ENCODE measurements at places on chromosomes 5 and 9. TPM values are rescaled to one million over a fixed set of nuclear protein-coding genes. Genes with fewer than 3 reads are reported as not detected.

The C9 gene
- 0.16 TPM for total RNA-seq

The SV2C gene
- 0.56 TPM for total RNA-seq

The SPINK13 gene
- not detected for total RNA-seq

The SOHLH1 gene
- total RNA-seq: 32.7 TPM

GRCh38 chr9:133160742-133161546, 2.8 kb downstream of the GBGT1 start:
- no peak overlapping the region for H3K4me3 ChIP-seq
- peak; percentile 79 for DNase-seq
- H3K36me3 ChIP-seq: no peaks in the 10 kb centered on the region
- no peaks in the 10 kb centered on the region for H3K4me1 ChIP-seq
- no peak overlapping the region for H3K27ac ChIP-seq

GRCh38 chr5:127875235-127876021, 172.2 kb downstream of the CCDC192 start:
- no peaks in the 10 kb centered on the region for H3K36me3 ChIP-seq
- H3K4me1 ChIP-seq: peaks cover 7% of the 10 kb centered on the region
- H3K27me3 ChIP-seq: no peaks in the 10 kb centered on the region
- DNase-seq: peak; percentile 16
- H3K27ac ChIP-seq: no peak overlapping the region
- no peak overlapping the region for H3K4me3 ChIP-seq

GRCh38 chr9:8863886-8864544, 1064.4 kb upstream of the DMAC1 start:
- DNase-seq: no peak
- no peak overlapping the region for H3K27ac ChIP-seq
- H3K27me3 ChIP-seq: no peaks in the 10 kb centered on the region
- no peaks in the 10 kb centered on the region for H3K4me1 ChIP-seq
- H3K36me3 ChIP-seq: no peaks in the 10 kb centered on the region

- no peaks in the 10 kb centered on the region for H3K27me3 ChIP-seq
- H3K36me3 ChIP-seq: no peaks in the 10 kb centered on the region
- H3K4me1 ChIP-seq: no peaks in the 10 kb centered on the region
- no peak overlapping the region for H3K4me3 ChIP-seq
- H3K27ac ChIP-seq: no peak overlapping the region
These were observed 97.3 kb upstream of the SLCO6A1 start for GRCh38 chr5:102596113-102596512.

- no peak for DNase-seq
- H3K27me3 ChIP-seq: no peaks in the 10 kb centered on the region
- no peak overlapping the region for H3K27ac ChIP-seq
- no peak overlapping the region for H3K4me3 ChIP-seq
These were observed 221.3 kb upstream of the FTMT start for GRCh38 chr5:121630402-121630801.
